ENCODE measurements at places on chromosomes 1 and 21. TPM values are rescaled to one million over a fixed set of nuclear protein-coding genes. Genes with fewer than 3 reads are reported as not detected.

NR1I3 gene
- not detected for total RNA-seq

CHAF1B gene
- total RNA-seq = 16.0 TPM

DNA sequence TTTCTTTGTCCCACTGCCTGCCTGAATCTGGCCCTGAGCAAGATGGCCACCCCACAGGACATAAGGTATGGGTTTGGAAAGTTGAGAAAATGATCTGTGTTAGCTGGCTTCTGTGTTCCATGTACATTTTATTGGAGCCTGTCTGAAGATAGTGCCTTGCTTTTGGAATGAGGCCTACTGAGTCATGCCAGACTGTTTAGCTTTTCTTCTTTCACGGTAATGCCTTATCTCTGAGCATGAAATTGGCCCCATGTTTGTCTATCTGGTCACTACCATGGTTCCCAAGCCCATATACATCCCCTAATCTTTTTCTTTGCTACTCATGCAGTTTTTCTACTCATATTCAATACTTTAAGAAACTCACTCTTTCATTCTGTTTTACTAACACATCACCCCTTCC, 85.1 kb upstream of the LMO4 start:
- DNase-seq = no peak

DNA sequence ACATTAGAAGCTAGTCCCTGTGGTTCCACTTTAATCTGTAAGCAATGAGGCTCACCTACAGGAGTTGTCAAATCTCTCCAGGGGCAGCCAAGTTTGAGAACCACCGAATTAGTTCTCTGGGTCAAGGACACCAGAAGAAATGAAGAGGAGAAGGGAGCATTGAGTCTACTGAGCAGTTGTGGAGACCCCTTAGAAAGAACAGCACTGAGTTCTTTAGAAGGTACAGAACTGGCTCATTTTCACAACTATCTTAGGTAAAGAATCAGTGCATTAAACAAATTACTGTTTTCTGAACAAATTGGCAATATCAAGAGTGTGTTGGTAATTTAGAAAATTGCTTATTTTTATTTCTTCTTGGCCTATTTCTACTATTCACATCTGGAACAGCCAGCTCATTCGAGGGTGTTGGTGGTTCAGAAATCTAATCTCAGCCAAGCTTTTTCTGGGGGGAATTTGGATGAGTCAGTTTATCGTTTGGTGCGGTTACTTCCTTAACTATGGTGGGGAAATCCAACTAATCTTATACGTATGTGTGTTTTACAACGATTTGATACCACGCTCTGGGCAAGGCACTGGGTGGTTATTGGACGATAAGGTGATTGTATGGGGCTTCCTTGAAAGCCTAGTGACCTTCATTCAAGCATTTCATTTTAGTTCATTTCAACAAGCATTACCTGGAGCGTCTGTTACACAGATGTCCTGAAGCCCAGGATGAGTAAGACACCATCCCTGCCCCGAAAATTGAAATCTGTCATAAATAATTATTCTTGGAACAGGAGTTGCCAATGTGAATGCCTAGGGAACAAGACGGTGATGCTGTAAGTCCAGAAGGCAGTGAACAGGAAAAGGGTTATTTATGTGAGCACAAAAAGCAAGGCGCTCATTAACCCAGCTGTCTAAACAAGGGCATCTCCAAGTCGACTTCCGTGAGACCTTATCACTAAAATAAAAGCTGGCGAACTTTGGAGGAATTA, 52.0 kb upstream of the TMPRSS2 start:
- no peak for DNase-seq
